Melanocyte of skin (primary cell): ENCODE measurements at places on chromosomes 13 and 19. TPM values are rescaled to one million over a fixed set of nuclear protein-coding genes. Genes with fewer than 3 reads are reported as not detected.

FUT2 gene
- total RNA-seq: not detected in 2 replicates

REEP6 gene
- 3.1 and 6.5 TPM in 2 replicates for total RNA-seq

EID2B gene
- total RNA-seq: 5.1 and 5.2 TPM in 2 replicates

ZNF805 gene
- total RNA-seq: 11.4 and 24.4 TPM in 2 replicates

KASH5 gene
- not detected in 2 replicates for total RNA-seq

CACNG6 gene
- not detected in 2 replicates for total RNA-seq

KCNK6 gene
- total RNA-seq: 0.33 and 0.62 TPM in 2 replicates

NXNL1 gene
- total RNA-seq: not detected in 2 replicates

KLC3 gene
- total RNA-seq: not detected in 2 replicates

CCL25 gene
- total RNA-seq: not detected in 2 replicates

ATP7B gene
- 3.1 and 5.1 TPM in 2 replicates for total RNA-seq

PLIN5 gene
- total RNA-seq: not detected in 2 replicates

CILP2 gene
- 0.36 TPM in 1 of 2 replicates, not detected in the other for total RNA-seq

GDF15 gene
- total RNA-seq: 57.8 and 188 TPM in 2 replicates

KLK3 gene
- not detected in 2 replicates for total RNA-seq

LRRC25 gene
- total RNA-seq: not detected in 2 replicates

JUNB gene
- total RNA-seq: 65.3 and 67.7 TPM in 2 replicates

HIF3A gene
- total RNA-seq: not detected in 2 replicates

CGB8 gene
- total RNA-seq: not detected in 2 replicates

NAA16 gene
- total RNA-seq: 6.9 and 15.3 TPM in 2 replicates

BCAM gene
- 0.69 and 5.5 TPM in 2 replicates for total RNA-seq

KATNAL1 gene
- total RNA-seq: 17.0 and 17.6 TPM in 2 replicates

CATSPERD gene
- total RNA-seq: not detected in 2 replicates

OR4F17 gene
- not detected in 2 replicates for total RNA-seq

POU2F2 gene
- 0.73 TPM in 1 of 2 replicates, not detected in the other for total RNA-seq

LILRB4 gene
- not detected in 2 replicates for total RNA-seq

RAB3A gene
- total RNA-seq: 2.2 and 6.9 TPM in 2 replicates

LHB gene
- total RNA-seq: 0.69 TPM in 1 of 2 replicates, not detected in the other

ZNF682 gene
- total RNA-seq: 2.1 and 2.9 TPM in 2 replicates

CDK8 gene
- 12.4 and 18.5 TPM in 2 replicates for total RNA-seq
